NB4 (cell line): ENCODE measurements at places on chromosomes 6 and 20.

DNA sequence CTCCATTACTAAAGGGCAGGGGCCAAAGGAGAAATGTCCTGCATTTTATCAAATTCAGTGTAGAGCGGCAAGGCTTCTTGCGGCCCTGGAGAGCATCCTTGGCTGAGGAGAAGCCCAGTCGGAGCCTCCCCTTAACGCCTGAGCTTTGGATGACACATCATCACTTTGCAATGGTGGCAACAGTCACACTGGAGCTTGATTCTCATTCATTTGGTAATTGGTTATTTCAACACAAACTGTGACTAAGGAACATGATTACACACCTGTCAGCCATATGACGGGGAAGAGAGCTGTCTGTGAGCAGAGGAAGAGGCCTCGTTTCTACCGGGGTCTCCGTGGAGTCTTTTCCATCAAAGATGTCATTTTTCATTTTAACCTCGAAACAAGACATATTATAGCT is 81.4 kb downstream of the SOBP start:
- no peak for DNase-seq

DNA sequence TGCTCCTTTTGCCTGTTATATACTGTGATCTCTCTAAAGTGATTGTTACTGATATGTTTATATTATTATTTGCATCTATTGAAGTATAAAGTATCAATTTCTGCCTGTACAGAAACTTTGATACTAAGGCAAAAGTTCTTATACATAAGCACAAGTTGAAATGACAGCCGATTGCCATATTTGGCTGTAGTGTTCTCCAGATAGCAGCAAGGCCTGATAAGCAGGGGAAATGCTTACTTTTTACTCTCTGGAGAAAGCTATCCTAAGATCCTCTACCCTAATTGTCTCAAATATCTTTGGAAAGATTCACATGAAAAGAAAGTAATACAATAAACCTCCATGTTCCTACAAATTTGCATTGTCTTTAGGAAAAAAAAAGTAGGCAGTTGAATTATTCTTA is 31.4 kb downstream of the SENP6 start:
- DNase-seq = no peak

DNA sequence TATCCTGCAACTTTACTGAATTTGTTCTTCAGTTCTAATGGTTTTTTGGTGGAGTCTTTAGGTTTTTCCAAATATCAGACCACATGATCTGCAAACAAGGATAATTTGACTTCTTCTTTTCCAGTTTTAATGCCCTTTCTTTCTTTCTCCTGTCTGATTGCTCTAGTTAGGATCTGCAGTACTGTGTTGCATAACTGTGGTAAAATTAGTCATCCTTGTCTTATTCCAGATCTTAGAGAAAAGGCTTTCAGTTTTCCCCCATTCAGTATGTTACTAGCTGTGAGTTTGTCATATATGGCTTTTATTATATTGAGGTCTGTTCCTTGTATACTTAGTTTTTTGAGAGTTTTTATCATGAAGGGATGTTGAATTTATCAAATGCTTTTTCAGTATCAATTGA is 4.3 kb downstream of the MICA start:
- peak; percentile 79 for DNase-seq

GRCh38 chr20:58155148-58155925 is 73.1 kb downstream of the ANKRD60 start:
- no peak for DNase-seq

GRCh38 chr20:56710125-56710524 is 81.0 kb downstream of the TFAP2C start:
- DNase-seq = no peak

DNA sequence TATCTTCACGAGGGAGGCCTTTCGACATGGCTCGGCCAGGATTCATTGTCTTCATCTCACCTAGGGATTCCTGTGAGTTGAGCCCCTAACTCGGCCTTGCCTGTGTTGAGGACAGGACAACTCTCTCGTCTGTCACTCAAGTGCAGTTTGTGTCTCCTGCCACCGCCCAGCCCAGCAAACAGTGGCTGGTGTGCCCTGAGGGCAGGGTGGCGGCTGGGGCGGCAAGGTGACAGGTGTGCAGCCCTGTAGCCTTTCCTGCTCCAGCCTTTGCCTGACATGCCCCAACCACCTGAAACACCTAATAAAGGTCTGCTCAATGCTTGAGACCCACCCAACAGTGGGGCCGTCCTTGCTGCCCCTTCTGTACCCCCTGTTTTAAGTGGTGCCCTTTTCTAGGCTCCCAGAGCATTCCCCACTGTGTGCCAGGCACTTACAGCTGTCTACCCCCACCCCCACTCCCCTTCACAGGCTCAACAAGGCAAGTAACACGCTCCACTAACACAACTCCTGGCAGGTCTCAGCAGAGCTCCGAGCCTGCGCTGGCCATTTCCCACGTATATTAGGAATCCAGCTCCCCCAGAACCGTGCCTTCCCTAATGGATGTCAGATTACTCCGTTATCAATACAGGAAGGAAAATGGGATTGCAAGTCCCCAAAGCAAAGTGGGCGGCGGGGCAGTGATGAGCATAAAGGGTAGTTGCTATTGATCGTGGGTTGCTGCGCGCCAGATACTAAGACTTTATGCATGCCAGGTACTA is 17.7 kb downstream of the GFRA4 start:
- no peak for DNase-seq
